ENCODE measurements at places on chromosomes 13 and 19. TPM values are rescaled to one million over a fixed set of nuclear protein-coding genes. Genes with fewer than 3 reads are reported as not detected.

Gene ABCC4
- total RNA-seq, result 77.4 TPM

Gene PSPN
- total RNA-seq, result 0.69 TPM

DNA sequence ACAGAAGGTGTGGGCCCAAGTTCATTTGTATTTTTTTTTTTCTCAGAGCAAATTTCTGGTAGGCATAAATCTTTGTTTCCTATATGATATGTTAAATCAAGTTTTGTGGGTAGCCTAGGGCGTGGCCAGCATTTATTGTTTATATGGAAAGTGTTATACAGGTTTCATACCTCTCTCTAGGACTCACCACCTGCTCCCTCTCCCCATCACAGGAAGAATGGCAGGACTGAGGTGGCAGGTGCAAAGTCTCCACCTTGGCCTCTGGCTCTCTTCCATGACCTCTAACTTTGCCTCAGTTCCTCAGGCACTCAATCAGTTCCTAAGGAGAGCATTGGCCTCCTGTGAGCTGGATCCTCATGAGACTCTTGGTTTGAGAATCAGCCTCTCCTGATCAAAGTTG is 172.3 kb upstream of the TSC22D1 start:
- DNase-seq, result no peak

- no peak for DNase-seq
These were observed 1.3 kb upstream of the FFAR1 start for GRCh38 chr19:35346193-35347052.

DNA sequence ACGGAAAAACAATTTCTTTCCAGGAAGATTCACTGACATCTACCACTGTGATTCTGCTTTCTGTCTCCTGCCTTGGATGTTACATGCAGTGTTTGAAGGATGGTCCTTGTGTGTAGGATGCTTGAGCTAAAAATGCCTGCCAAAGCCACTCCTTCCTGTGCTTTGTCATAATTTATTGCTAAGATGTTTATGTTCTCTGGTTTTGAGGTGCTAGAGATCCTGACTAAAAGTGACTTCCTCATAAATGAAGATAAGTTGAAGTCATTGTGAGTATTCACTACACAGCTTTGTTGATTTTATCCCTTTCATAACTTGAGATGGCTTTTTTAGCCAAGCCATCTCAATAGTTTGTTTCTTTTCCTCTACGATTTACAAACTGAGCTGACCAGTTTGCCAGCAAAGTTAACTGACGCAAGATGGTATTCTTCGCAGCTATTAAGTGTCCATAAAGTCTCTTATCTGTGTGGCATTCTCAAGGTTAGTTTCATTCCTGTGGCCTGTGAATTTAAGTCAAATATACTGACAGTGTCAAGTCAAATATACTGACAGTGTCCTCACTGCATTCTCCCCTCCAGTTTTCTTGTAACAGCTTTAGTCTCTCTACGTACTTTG is 15.7 kb upstream of the FBXL3 start:
- DNase-seq, result no peak

DNA sequence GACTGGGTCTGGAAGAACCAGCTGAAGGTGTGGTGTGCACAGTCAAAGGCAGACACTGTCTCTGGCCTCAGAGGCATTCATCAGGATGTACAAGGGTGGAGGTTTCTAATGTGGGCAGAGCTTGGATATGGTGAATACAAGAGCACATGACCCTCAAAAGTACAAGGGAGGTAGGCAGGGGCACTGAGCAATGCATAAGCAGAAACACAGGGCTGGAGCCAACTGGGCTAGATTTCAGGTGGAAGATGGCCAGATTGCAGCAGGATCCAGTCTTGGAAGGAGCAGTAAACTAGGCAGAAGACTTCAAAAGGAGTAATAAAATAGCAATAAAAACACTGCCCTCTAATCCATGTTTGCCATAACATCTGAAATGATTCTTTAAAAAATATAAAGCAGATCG is 417.1 kb downstream of the OLFM4 start:
- no peak for DNase-seq

All from renal cortical epithelial cell (primary cell).